Right ventricle myocardium inferior (tissue), 1 donor: ENCODE measurements at places on chromosomes 1 and 21. TPM values are rescaled to one million over a fixed set of nuclear protein-coding genes. Genes with fewer than 3 reads are reported as not detected.

Gene SERPINC1
- total RNA-seq, result 0.46 TPM

Gene UBASH3A
- total RNA-seq, result not detected

Gene OR2T35
- total RNA-seq, result not detected

Gene MDM4
- total RNA-seq, result 28.6 TPM

Gene UBL4B
- not detected for total RNA-seq

Gene HCN3
- total RNA-seq, result 1.8 TPM

DNA sequence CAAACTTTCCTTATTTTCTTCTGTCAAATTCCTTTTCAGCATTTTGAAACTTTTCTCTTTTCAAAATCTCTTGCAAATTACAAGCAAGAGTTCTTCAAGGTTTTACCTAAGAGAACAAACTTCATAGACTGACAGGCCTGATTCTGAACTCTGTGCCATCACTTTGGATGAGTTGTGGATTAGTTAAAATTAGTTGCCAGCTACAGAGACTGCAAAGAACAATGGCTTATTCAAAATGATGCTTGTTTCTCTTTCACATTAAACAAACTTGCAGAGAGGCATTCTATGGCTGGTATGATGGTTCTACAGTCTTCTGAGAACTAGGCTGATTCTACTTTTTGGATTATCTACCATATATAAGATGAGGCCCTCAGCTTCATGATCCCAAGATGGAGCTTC, 3.8 kb downstream of the LRRC8B start:
- no peak for DNase-seq

DNA sequence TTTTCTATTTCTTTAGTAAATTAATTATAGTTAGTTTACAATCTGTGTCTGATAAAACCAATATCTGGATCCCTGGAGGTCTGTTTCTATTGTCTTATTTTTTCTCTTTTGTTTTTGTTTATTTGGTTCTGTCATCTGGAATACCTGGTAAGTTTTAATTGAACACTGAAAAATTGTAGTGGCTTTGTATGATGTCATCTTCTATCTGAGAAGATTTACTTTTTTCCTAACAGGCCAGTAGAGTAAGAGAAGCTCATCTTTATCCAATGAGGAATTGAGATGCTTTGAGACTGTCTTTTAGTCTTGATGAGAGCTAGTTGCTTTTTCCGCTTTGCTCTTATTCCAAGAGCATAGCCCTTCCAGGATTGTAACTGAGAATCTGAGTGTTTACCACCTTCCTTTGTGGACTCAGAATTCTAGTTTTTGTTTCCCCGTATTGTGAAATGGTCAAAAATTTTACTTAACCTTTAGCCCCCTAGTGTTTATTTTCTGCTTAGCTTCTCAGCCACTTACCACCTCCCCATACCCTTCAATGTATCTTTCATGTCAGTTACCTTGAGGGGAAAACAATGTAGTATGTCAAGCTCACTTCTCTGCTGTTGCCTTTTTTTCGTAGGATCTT, 25.0 kb downstream of the PTGFRN start:
- DNase-seq, result no peak

GRCh38 chr1:31859719-31860118, 43.9 kb upstream of the SPOCD1 start:
- DNase-seq, result no peak

- DNase-seq, result no peak
Observed at GRCh38 chr21:29238053-29238966, 60.4 kb upstream of the BACH1 start.

- DNase-seq, result no peak
Observed at GRCh38 chr1:80675454-80675853, 1125.3 kb upstream of the ADGRL2 start.

GRCh38 chr1:3169665-3170356, 100.8 kb downstream of the PRDM16 start:
- DNase-seq, result no peak

GRCh38 chr1:219049501-219049900, 124.2 kb upstream of the LYPLAL1 start:
- DNase-seq, result no peak

GRCh38 chr21:46179708-46180078, 4.6 kb downstream of the SPATC1L start:
- DNase-seq, result no peak

GRCh38 chr1:82391712-82392111, 591.0 kb downstream of the ADGRL2 start:
- no peak for DNase-seq

- no peak for DNase-seq
Observed at GRCh38 chr1:175494950-175495349, 248.4 kb downstream of the TNR start.

- DNase-seq, result no peak
Observed at GRCh38 chr21:32687643-32688345, 40.0 kb downstream of the SYNJ1 start.

- no peak for DNase-seq
Observed at GRCh38 chr1:224668984-224669383, 52.9 kb downstream of the CNIH3 start.

DNA sequence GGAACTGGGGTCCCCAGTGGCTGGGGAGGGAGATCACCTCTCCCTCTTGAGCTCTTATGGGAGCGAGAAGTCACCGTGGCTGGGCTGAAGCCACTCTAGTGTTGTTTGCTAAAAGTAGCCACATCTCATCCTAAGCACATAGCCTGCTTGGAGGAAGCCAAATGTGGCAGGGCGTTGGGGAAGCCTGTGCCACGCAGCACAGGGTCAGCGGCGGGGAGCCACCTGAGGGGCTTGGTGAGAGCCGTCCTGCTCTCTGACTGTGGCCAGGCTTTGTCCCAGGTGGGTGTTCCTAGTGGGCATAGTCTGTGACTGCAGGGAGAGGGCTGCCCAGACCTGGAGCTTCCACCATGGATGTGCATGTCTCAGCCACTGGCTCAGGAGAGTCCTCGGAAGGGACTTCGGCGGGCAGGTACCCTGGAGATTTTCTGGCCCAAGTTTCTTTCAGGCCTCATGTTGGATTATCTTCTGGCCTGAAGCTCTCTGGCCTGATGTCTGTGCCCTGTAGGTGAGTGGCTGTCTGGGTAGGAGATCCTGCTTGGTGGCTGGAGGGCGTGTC, 38.9 kb downstream of the MORN1 start:
- DNase-seq, result peak; percentile 37

GRCh38 chr1:42723511-42723910, 16.5 kb downstream of the CLDN19 start:
- no peak for DNase-seq

GRCh38 chr1:29460041-29460610, 223.8 kb downstream of the PTPRU start:
- DNase-seq, result no peak

- DNase-seq, result no peak
Observed at GRCh38 chr1:6700853-6701436, 671 bp downstream of the DNAJC11 start.
